BE2C (cell line): ENCODE measurements at places on chromosomes 12 and 14.

DNA sequence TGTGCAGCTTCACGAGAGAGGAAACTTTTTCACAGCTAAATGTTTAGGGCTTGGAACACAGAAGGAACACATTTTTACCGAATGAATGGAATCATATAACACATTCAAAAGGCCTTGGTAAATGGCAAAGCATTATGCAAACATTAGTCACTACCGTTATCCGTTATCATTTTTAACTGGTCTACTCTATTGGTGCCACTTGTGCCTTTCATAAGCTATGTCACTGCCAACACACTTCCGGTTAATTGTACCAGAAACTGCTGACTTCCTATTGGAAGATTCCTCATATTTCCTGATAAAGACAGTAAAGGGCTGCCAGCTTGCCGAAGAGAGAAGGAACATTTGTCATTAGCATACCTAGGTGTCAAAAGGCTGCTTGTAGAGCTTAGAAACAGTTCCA lies 169.2 kb downstream of the APAF1 start:
- no peak for DNase-seq

DNA sequence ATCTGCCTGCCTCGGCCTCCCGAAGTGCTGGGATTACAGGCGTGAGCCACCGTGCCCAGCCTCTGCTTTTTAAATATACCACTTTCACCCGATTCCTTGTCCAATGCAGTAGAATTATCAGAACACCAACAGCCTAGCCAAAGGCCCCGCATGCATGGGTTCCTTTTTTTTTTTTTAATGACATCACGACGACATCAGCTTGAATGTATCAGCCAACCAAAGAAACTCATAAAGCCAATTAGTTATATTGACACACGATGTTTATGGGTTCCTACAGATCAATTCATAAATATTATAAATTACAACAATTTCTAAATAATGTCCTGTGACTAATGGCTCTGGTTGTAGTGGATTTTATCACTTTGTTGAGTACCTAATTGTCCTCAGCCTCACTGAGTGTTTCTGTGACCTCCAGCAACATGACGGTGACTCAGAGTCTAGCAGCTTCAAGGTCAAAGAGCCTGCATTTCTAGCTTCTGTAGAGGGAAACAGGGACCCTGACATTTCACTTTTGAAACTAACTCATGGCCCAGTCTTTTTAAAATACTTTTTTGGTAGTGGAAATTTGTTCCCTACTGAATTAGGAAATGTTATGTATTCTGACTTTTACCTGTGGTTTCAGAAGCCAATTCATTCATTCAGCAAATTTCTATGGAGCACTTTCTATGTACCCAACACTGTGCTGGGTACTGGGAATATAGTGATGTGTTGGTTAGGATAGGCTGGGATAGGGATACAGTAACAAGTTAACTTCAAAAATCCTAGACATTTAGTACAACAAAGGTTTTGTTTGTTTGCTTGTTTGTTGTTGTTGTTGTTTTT lies 144.1 kb downstream of the SUDS3 start:
- DNase-seq = no peak

GRCh38 chr12:92951006-92951405 lies 21.9 kb upstream of the EEA1 start:
- DNase-seq = no peak

DNA sequence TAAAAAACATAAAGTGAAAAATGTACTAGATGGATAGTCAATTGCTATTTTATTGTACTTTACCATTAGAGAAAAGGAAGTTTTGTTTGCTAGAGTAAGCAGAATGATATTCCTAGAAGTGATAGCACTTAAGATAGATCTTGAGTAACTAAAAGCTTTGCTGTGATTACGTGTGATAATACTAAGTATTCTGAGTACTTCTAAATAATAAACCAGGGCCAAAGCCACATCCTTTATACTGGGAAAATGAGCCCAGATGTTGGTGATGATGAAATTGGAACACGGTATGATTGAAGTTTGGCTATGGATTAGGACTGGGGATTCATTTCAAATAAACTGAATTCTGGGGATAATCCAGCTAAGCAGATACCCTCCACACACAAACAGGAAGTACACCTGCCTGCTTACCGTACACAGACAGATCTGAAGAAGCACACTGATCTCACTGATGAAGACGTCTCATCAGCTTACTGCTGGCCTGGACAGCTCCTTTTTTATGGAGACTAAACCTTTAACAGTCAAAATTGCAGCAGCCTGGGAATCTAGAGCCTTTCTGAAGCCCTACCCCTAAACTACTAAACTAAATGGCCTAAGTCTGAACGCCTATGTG lies 199.8 kb downstream of the LRFN5 start:
- DNase-seq = no peak

- no peak for DNase-seq
These were observed 220.1 kb upstream of the PDE3A start for GRCh38 chr12:20148241-20148640.

- no peak for DNase-seq
These were observed 1.6 kb upstream of the NDRG2 start for GRCh38 chr14:21026274-21026987.

GRCh38 chr12:15854916-15855315 lies 27.3 kb upstream of the STRAP start:
- no peak for DNase-seq

GRCh38 chr14:65373671-65374039 lies 38.9 kb upstream of the FUT8 start:
- DNase-seq = no peak

- no peak for DNase-seq
These were observed 14.3 kb upstream of the GTF2A1 start for GRCh38 chr14:81235096-81235495.

- DNase-seq = no peak
These were observed 65.3 kb downstream of the IQSEC3 start for GRCh38 chr12:131732-132495.

GRCh38 chr12:19726122-19726521 lies 286.8 kb downstream of the AEBP2 start:
- no peak for DNase-seq

DNA sequence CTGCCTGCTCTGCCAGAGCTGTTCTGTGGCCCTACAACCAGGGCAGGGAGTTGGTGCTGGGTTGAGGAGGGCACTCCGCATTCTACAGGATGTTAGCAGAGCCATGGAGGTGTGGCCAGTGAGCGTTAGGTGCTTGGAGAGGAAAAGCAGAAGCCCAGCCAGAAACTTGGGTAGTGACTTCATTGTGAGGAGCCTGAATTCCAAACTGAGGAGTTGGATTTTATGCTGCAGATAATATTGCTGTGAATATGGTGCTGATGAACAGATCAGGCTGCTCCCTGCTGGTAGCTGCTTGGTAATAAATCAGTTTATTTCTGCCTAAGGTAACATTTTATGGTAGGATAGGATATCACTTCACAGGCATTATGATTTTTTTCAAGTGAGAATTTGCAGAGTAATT lies 7.1 kb upstream of the CCDC175 start:
- no peak for DNase-seq

DNA sequence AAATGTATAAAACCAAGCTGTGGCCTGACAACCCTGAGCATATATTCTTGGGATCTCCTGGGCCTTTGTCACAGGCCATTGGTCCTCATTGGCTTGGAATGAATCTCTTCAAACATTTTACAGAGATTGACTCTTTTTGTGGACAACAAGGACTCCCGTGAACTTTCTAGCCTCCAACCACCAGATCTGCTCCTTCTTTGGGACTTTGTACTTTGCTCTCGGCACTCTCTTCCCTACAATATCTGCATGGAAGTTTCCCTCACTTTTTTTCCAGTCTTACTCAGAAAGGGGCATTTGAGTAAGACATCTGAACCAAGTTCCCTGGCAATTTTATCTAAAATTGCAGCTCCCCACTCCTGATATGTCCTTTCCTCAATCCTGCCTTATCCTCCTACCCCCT lies 158.8 kb downstream of the PHLDA1 start:
- DNase-seq = no peak

DNA sequence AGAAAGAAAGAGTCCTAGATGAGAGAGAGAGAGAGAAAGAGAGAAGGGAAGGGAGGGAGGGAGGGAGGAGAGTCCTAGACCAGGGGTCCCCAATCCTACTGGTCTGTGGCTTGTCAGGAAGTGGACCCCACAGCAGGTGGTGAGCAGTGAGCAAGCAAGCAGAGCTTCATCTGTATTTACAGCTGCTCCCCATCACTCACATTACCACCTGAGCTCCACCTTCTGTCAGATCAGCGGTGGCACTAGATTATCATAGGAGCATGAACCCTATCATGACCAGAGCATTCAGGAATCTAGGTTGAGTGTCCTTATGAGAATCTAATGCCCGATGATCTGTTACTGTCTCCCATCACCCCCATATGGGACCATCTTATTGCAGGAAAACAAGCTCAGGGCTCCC lies 39.2 kb upstream of the AMN1 start:
- DNase-seq = no peak
